ENCODE measurements at places on chromosomes 6 and 20. TPM values are rescaled to one million over a fixed set of nuclear protein-coding genes. Genes with fewer than 3 reads are reported as not detected.

GRCh38 chr6:112281821-112282615 is 27.7 kb upstream of the LAMA4 start:
- DNase-seq = peak; percentile 32

GRCh38 chr20:25273046-25273445 is 25.2 kb downstream of the PYGB start:
- peak; percentile 3 for DNase-seq

DNA sequence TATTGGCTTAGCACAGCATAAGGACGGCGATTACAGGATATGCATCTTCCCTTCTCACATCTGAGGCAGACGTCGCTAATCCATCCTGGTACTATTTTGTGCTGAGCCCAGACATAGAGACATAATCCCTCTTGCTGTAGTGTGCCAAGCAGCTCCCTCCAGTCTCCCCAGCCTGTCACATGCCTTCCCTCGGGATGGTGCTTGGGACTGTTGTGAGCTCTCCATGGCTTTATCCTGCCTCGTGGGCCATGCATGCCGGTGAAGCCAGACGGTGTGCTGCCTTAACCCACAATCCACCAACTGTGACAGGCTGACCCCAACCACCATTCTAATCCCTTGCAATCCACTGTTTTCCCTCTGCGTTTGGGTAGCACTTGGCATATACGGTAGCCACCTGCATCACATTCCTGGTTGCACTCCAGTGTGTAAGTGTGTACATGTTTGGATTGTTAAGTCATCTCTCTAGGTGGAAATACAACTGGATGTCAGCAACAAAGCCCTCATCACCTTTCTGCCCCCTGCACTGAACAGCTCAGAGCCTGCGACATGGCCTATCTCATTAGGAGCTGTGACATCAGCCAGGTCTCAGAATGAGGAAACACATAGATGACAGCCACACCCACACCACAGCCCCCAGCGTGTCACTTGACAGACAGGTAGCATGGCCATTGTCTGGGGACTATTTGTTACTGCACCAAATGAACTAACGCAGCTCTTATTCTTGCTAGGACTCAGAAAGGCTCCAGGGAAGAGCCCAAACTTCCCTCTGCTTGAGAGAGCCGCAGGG is 374.8 kb upstream of the CDH4 start:
- DNase-seq = no peak

DNA sequence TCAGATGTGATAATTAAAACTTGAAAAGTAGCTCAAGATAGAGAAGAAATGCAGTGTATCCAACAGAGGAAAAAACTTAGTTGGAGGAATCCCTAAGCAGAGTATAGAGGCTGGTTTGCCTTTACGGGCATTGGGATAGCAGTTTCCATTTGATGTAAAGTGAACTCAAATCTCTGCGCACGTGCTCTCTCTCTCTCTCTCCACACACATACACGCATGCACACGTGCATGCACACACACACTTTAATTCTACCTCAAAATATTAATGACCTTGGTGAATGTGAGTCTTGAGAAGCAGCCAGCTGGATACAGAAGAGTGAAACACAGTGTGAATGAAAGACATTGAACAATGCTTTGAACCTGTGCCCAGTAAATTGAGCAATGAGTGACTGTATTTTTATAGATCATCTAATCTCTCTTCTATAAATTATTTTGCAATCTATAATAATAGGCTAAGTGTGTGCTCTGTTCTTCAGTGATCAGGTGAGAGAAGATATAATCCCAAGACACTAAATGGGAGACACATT is 247.7 kb upstream of the FAM83B start:
- no peak for DNase-seq

Gene PRKN
- total RNA-seq = 9.5 TPM

Gene SMPDL3A
- total RNA-seq = 195 TPM

Gene OPRM1
- total RNA-seq = not detected

All from transverse colon (tissue), 4 donors.